ENCODE measurements at places on chromosomes 11 and 22. TPM values are rescaled to one million over a fixed set of nuclear protein-coding genes. Genes with fewer than 3 reads are reported as not detected.

DNA sequence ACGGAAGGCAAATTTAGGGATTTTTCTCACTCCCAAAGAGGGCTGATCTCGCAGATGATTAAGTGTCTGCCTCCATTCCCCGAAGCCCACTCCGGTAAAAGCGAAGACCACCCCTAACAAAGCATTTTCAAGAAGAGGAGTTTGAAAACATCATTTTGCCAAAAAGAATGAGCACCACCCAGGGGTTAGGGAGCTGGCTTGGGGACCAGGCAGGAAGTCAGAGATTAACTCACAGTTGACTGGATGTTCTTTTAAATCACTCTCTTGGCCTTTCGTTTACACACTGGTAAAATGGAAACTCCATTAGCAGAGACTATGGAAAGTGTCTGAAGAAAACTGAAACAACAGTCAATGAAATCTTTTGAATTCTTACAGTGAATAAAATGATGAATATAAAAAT lies 7.9 kb upstream of the TRIM44 start:
- no peak for DNase-seq

DNA sequence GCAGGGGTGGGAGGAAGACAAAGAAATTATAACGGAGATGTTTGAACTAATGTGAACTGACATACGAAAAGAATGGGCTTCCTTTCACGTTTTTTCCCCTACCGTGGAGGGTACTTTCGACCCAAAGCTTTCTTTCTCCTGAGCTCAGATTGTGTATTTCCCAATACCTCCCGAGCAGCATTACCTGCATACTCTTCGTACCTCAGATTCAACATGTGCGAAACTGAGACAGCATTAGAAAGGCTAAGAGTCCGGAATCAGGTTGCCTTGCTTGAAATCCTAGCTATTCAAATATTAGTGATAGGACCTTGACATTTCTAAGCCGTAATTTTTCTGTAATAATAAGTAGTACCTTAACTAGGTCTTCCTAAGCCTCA lies 778 bp upstream of the PAK1 start:
- no peak for DNase-seq

GRCh38 chr22:36321797-36322601 lies 65.8 kb downstream of the MYH9 start:
- no peak for DNase-seq

DNA sequence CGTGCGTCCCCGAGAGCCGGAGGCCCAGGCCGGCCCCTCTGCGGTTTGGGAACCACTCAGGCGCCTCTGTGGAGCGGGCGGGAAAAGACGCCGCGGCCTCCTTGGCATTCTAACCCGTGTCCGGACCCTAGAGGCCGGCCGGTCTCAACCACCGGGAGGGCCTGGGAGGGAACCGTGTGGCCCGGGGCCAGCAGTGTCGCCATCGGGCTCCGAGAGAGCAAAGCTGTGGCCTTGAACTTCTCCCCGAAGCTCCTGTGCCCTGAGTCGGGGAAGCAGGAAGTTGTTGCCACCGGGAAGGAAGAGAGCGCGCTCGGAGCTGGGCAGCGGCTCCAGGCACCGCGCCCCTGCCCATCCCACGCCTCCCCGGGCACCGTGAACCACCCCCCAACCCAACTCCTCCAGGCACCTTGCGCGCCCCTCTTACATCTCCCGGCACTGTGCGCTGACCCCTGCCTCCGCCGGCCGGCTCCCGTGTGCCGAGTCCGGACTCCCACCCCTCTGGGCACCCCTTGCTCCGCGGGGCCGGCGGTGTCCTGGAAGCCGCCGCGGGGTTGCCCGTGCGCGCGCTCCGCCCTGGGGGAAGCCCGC lies 80.0 kb upstream of the PPARA start:
- no peak for DNase-seq

DNA sequence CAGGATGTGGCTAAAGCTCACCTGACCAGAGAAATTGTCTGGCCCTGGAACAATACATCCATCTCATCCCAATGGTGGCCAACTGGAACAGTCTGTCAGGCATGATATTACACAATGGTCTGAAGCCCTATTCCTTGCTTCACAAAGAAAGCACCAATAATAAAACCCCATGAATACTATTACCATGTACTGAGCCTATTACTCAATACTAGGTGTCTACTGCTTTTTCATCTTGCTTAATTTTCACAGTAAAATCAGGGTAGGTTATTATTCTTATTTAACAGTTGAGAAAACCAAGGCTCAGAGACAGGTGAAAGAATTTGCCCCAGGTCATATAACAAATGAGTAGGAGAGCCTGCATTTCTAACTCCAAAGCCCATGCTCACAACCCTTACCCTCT lies 68.9 kb upstream of the CAPRIN1 start:
- no peak for DNase-seq

DNA sequence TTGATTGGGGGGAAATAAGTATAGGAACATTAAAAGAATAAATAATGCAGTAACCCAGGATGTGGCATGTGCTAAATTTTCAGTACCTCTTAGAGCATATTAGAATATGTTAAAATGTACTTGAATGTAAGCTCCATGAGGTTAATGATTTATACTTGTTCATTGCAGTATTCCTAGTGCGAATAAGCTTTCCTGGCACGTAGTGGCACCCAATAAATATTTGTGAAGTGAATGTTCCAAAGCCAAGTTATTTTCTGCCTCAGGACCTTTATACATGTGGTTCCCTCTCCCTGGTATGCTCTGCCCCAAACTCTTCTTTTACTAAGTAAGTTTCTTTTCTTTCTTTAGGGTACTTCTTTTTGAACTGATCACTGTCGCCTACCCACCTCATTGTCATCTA lies 118.8 kb downstream of the DBX1 start:
- DNase-seq: no peak

GRCh38 chr22:31897842-31898805 lies 46.2 kb upstream of the YWHAH start:
- DNase-seq: no peak

- no peak for DNase-seq
Observed at GRCh38 chr22:16969508-16970327, 38.3 kb downstream of the GAB4 start.

The NRXN2 gene
- not detected for total RNA-seq

- no peak for DNase-seq
Observed at GRCh38 chr11:45213717-45214116, 67.3 kb downstream of the PRDM11 start.

The SNX32 gene
- total RNA-seq: 0.64 TPM

The NELL1 gene
- not detected for total RNA-seq

The GSTT2B gene
- total RNA-seq: 0.66 TPM

The TMPRSS13 gene
- 5.3 TPM for total RNA-seq

The NUP50 gene
- 150 TPM for total RNA-seq

DNA sequence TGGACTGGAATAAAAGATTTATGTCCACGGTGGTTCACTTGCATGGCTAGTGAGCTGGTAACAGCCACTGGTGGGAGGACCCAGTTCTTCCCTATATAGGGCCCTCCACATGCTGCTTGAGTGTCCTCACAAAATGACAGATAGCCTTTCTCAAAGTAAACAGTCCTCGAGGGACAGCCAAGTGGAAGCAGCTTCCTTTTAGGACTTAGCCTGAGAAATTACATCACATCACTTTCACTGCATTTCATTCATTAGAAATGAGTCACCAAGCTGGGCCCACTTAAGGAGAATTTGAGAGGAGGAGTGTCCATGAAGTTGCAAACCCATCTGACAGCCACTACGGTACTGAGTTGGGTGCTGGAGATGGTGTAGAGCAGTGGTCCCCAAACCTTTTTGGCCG lies 7.0 kb downstream of the ISX start:
- no peak for DNase-seq

- DNase-seq: no peak
Observed at GRCh38 chr22:46972901-46973831, 210.7 kb downstream of the TBC1D22A start.

The CTTN gene
- total RNA-seq: 33.4 TPM

DNA sequence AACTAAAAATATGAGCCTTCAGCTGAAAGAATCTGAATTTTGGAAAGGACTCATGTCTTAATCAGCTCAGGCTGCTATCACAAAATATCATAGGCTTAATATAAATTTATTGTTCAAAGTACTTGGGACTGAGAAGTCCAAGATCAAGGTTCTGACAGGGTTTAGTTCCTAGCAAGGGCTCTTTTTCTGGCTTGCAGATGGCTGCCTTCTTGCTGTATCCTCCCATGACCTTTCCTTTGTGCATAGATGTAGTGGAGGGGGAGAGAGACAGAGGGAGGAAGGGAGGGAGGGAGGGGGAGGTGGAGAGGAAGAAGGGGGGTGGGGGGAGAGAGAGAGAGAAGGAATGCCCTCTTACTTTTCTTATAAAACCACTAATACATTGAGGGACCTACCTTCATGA lies 306.8 kb upstream of the DDI1 start:
- DNase-seq: no peak

The TECTA gene
- total RNA-seq: 0.09 TPM

DNA sequence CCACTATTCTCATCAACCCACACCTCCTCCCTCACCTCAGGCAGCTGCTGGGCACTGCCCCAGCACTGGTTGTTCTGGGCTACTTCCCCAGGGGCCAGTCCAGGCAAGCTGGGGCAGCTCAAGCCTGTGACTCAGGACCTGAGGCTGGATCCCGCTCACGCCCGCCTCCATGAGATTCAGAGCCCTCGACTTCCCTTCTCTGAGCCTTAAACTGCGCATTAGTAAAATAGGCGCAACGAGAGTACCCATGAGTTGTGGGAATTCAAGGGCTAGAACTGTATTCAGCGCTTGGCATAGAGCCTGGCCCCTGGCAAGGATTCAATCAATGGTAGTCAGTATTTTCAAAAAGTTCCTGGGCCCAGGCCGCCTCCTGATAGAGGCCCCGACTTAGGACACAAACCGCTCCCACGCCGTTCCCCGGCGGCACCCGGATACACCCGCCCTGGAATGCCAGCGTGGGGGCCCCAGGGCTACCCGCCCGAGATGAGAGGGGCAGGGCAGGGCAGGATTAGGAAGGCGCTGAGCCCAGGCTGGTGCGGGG lies 723 bp upstream of the CD82 start:
- no peak for DNase-seq

GRCh38 chr11:36492724-36493304 lies 17.3 kb downstream of the TRAF6 start:
- DNase-seq: no peak

The WBP2NL gene
- 1.3 TPM for total RNA-seq

Data from activated T-helper 2 cell treated with anti-CD3 and anti-CD28 coated beads, Interferon-gamma antibody, Interleukin-2, Interleukin-4, amounts not matched to agents 10 μg/mL and 5 μg/mL and 100 μg/mL, durations not matched to agents 14 hours and 24 hours and 36 hours (primary cell).